Activated naive CD8-positive, alpha-beta T cell treated with anti-CD3 and anti-CD28 coated beads, Interleukin-2, amount 50 U/mL, for 16 hours (primary cell): ENCODE measurements at places on chromosomes 16 and 17.

DNA sequence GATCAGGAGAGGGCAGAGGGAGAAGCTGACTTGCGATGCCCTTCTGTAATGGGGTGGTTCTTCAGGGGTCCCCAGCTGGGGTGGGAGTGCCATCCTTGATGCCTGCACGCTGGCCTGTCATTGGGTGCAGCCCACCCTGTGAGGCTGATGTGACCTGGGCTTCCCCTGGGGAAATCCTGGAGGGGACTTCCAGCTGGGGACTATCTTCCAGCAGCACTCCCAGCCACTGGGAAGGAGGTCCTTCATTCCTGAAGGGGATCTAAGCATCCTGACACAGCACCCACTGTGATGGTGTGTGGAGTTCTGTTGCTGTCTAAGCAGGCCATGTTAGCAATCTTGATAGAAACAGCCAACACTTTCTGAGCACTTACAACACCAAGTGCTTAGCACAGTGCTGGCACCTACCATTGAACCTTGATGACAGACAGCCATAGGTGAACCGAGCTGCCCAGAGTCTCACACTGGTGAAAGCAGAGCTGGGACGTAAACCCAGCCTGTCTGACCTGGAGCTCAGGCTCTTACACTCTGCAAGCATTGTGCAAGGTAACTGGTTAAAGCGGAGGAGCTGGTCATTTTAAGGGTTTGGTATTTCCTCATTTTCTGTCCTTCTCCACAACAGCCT lies 211.3 kb downstream of the CCDC182 start:
- DNase-seq, result no peak

GRCh38 chr17:40980596-40980995 lies 3.5 kb downstream of the KRT40 start:
- DNase-seq, result no peak

DNA sequence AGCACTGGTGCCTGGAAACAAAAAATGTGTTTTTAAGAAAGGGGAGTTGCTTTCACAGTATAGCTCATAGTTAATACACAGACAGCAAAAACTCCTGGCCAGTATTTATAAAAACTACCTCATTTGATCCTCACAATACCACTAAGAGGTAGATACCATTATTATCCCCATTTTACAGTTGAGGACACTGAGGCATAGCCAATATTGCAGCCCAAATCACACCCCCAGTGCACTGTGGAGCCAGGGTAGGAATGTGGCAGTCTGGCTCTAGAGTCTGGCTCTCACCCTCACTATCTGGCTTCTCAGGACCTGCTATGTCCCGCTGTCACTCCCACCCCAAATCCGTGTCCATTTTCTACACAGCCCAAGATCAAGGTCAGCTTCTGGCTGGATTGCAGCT lies 2.6 kb downstream of the ARHGAP23 start:
- no peak for DNase-seq

GRCh38 chr17:5665164-5665563 lies 80.9 kb upstream of the NLRP1 start:
- no peak for DNase-seq

GRCh38 chr16:57258226-57258909 lies 13.3 kb downstream of the ARL2BP start:
- DNase-seq, result no peak

DNA sequence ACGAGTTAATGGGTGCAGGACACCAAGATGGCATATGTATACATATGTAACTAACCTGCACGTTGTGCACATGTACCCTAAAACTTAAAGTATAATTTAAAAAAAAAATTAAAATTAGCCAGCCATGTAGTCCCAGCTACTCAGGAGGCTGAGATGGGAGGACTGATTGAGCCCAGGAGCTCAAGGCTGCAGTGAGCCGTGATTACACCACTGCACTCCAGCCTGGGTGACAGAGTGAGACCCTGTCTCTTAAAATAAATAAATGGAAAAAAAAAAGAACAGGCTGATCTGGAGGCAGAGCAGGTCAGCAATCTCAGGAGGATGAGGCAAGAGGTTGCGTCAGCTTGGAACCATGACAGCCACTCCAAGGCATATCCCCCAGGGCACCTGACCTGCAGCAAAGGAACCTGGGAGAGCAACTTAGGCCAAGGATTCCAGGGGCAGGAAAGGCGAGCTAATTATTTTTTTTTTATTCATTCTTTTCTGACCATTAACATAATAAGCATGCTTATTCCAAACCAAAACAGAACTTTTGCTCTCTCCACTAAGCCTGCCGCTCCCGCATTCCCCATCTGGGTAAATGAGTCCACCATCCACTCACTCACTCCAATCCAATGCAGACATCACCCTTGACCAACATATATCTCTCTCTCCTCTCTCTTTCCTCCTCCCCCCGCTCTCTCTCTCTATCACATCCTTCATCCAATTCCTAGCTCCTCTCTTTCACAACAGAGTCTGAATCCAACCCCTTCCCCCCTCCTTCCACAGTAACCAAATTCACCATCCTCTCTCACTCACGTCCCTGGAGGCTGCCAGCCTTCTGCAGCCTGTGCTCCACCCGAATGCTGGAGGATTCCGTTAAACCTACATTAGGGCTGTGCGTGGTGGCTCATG lies 47.7 kb downstream of the TK2 start:
- DNase-seq, result no peak
